A549 treated with GW870086 at 1 μM for 4 hours (cell line): ENCODE measurements at places on chromosomes 2 and 18. TPM values are rescaled to one million over a fixed set of nuclear protein-coding genes. Genes with fewer than 3 reads are reported as not detected.

The PROM2 gene
- total RNA-seq, result 0.03 to 0.32 TPM (median 0.18 TPM) in 4 of 5 replicates, not detected in the other

The NFU1 gene
- 41.1 to 53.1 TPM (median 46.6 TPM) in 5 replicates for total RNA-seq

The GKN2 gene
- total RNA-seq, result 1.7 to 3.5 TPM (median 2.9 TPM) in 5 replicates

The POTEE gene
- total RNA-seq, result 0.05 to 0.07 TPM (median 0.05 TPM) in 4 of 5 replicates, not detected in the other

The PSME4 gene
- total RNA-seq, result 44.1 to 46.4 TPM (median 44.8 TPM) in 5 replicates

The WBP1 gene
- total RNA-seq, result 46.5 to 84.4 TPM (median 78.3 TPM) in 5 replicates

The CHAC2 gene
- total RNA-seq, result 11.2 to 14.9 TPM (median 12.0 TPM) in 5 replicates

The TCF4 gene
- total RNA-seq, result 0.91 to 2.2 TPM (median 1.5 TPM) in 5 replicates

The ECEL1 gene
- total RNA-seq, result 0.08 to 0.32 TPM (median 0.23 TPM) in 4 of 5 replicates, not detected in the other

The SMIM21 gene
- total RNA-seq, result not detected in 5 replicates

The IL18RAP gene
- 0.09 TPM in 1 of 5 replicates, not detected in the others for total RNA-seq

The HNMT gene
- 0.36 to 1.3 TPM (median 0.96 TPM) in 5 replicates for total RNA-seq

The LAMA1 gene
- total RNA-seq, result 0.13 to 0.30 TPM (median 0.15 TPM) in 5 replicates

The IL36G gene
- total RNA-seq, result 0.13 TPM in 1 of 5 replicates, not detected in the others

The ALMS1 gene
- 7.8 to 10.3 TPM (median 8.0 TPM) in 5 replicates for total RNA-seq

The TBR1 gene
- total RNA-seq, result 0.02 to 0.06 TPM (median 0.04 TPM) in 4 of 5 replicates, not detected in the other

The RIT2 gene
- not detected in 5 replicates for total RNA-seq

The PFN4 gene
- 0.82 to 1.6 TPM (median 1.4 TPM) in 5 replicates for total RNA-seq

The ST8SIA3 gene
- total RNA-seq, result not detected in 5 replicates

The LRATD1 gene
- 0.02 to 0.09 TPM (median 0.05 TPM) in 4 of 5 replicates, not detected in the other for total RNA-seq

The SOX11 gene
- not detected in 5 replicates for total RNA-seq

The ANKRD30B gene
- not detected in 5 replicates for total RNA-seq

The RAX gene
- total RNA-seq, result not detected in 5 replicates

The OR6B2 gene
- not detected in 5 replicates for total RNA-seq

The MAL gene
- total RNA-seq, result not detected in 5 replicates

The ACMSD gene
- total RNA-seq, result not detected in 5 replicates

The NMS gene
- total RNA-seq, result not detected in 5 replicates

The CLEC4F gene
- not detected in 5 replicates for total RNA-seq

The STARD7 gene
- 83.3 to 94.9 TPM (median 89.7 TPM) in 5 replicates for total RNA-seq

The MYO7B gene
- total RNA-seq, result 0.11 to 0.29 TPM (median 0.19 TPM) in 4 of 5 replicates, not detected in the other

The RGPD8 gene
- total RNA-seq, result 2.2 to 3.3 TPM (median 3.1 TPM) in 5 replicates

The SYT4 gene
- total RNA-seq, result not detected in 5 replicates

The LYG2 gene
- not detected in 5 replicates for total RNA-seq

The TMEM247 gene
- not detected in 5 replicates for total RNA-seq

The C2orf68 gene
- 20.2 to 27.4 TPM (median 23.4 TPM) in 5 replicates for total RNA-seq

The BCL11A gene
- 0.10 to 0.36 TPM in 2 of 5 replicates, not detected in the others for total RNA-seq

The SF3B6 gene
- total RNA-seq, result 167 to 220 TPM (median 177 TPM) in 5 replicates

The SERPINB11 gene
- 0.13 to 0.17 TPM (median 0.15 TPM) in 3 of 5 replicates, not detected in the others for total RNA-seq

The UGT1A5 gene
- total RNA-seq, result 0.09 to 0.13 TPM in 2 of 5 replicates, not detected in the others

The TUBB6 gene
- total RNA-seq, result 187 to 218 TPM (median 200 TPM) in 5 replicates

The RGPD4 gene
- 0.03 to 0.09 TPM (median 0.06 TPM) in 4 of 5 replicates, not detected in the other for total RNA-seq

The ERICH2 gene
- total RNA-seq, result not detected in 5 replicates
